ENCODE measurements at places on chromosomes 2 and 18. TPM values are rescaled to one million over a fixed set of nuclear protein-coding genes. Genes with fewer than 3 reads are reported as not detected.

The IGFBP5 gene
- 852 TPM for total RNA-seq

The CFAP65 gene
- 0.19 TPM for total RNA-seq

The ABCA12 gene
- not detected for total RNA-seq

- DNase-seq: no peak
Measured at GRCh38 chr2:70738159-70738558, 29.8 kb downstream of the ADD2 start.

- no peak for DNase-seq
Measured at GRCh38 chr2:134301099-134301927, 47.4 kb downstream of the MGAT5 start.

All from omental fat pad (tissue), 4 donors.